Activated T-cell treated with anti-CD3 and anti-CD28 coated beads, Interleukin-2, amount 50 U/mL, for 1 hour (primary cell): ENCODE measurements at places on chromosomes 16 and 17.

DNA sequence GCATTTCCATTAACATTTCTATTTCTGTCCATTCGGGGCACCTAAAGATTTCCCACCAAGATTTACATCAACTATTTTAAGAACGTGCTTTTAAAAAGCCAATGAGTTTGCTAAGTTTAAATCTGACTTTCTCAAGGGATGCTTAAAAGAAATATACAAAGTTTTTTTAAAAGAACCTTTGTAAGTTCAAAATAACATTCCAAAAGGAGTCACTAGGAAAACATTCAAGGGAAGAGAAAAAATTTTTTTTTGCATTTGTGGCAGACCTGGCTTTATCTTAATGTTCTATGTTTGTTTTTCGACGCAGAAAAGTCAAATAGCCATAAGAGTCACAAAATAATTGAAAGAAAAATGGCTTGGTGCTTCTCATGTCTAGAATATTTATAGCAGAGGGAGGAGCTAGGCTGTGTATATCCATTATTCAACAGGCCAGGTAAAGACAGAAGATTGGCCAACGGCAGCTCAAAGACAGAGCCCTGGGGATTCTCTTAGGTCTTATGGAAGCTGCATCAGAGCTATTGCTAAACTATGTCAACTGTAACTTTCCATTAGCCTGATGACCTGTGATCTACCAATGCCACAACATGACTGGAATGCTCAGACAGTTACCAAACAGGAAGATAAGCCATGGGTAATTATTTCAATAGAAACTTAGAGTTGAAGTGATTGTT, 37.8 kb upstream of the MYOCD start:
- no peak for DNase-seq

GRCh38 chr16:81440888-81441761, 3.5 kb upstream of the CMIP start:
- no peak for DNase-seq

DNA sequence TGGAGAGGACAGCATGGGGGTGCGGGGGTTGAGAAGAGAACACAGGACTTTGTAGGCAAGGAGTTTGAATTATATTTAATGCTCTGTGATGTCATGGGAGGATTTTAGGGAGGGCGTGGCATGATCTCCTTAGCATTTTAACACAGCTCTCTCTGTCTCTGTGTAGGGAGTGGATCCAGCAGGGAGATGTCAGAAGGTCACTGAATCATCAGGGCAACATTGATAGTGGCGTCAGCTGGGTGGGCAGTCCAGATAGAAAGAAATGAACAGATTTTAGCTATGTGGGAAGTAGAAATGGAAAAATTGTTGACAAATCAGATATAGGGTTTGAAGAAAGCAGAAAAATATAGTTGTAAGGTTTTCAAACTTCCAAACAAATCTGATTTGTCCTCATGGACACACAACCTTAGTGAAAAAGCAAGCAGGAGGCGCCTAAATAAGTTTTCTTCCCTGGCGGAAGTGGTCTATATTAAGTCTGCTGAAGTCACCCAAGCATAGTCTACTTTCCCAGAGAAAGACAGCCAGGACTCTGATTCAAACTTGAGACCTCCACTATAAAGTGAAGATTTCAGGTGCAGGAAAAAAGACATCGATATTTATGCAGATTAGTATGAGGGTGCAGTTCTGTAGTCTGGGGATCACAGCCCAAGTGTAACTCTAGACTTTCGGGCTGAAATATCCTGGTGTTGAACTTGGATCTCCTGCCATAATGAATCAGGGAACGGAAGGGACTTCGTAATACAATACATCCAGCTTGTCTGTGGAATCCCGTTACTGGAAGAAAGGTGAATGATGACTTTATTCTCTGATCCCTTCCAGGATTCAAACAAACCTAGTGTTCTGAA, 10.1 kb upstream of the PCTP start:
- DNase-seq, result no peak

DNA sequence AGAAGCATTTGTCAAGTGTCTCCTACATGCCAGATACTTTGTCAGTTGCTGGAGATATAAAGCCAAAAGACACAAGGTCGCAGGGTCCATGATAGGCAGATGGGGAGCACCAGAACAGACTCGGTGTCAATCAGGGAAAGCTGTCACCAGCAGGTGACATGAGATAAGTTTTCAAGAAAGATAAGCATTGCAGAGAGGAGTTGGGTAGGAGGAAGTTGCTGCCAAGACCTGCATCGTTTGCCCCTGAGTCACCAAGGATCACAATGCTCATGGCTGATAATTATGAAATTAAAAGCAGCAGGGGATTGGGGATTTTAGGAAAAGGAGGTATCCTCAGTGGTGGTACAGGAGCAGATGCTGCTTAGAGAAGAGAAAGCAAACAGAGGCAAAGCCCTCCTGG, 551.1 kb upstream of the CDH11 start:
- no peak for DNase-seq
